ENCODE measurements at places on chromosomes 1 and 21. TPM values are rescaled to one million over a fixed set of nuclear protein-coding genes. Genes with fewer than 3 reads are reported as not detected.

LAX1 gene
- total RNA-seq: not detected

PRPF38B gene
- total RNA-seq: 31.9 TPM

SLC2A5 gene
- not detected for total RNA-seq

- DNase-seq: no peak
Measured at GRCh38 chr1:198780376-198780775, 141.5 kb downstream of the PTPRC start.

GRCh38 chr1:32618673-32619221 lies 31.6 kb downstream of the ZBTB8OS start:
- no peak for DNase-seq

DNA sequence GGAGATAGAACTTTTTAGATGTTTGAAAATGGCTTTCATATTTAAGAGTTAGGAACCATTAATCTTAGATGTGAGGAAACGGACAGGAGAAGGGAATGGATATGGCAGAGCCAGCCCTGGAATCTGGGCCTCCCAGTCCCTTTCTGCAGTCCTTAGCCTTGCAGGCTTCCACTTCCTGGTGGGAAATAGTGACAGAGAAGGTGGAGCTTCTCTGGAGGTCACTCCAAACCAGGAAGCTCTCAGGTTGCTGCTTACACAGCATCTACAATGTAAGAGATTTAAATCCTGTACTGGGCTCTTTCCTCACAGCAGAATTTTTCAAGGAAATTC lies 2.5 kb downstream of the S100A11 start:
- no peak for DNase-seq

GRCh38 chr1:175134500-175134899 lies 58.1 kb downstream of the KIAA0040 start:
- DNase-seq: no peak

DNA sequence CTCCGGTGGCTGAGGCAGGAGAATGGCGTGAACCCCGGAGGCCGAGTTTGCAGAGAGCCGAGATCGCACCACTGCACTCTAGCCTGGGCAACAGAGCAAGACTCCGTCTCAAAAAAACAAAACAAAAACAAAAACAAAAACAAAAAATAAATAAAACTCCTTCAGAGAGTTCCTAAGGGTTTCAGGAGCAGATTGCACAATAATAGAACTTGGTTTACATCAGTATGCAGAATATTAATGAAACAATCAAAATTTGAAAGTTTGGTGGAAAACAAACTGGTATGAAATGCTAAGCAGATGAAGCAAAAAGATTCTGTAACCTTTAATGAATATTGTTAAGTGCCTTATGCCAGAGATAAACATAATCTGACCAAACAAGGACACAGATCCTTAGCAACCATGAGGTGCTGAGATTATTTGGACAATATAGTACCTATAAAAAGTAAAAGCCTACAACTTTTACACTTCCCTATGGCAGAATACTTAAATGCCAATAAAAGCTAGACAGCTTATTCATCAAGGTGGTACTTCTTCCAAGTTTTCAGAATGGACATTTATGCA lies 41.2 kb downstream of the SLC25A24 start:
- DNase-seq: no peak

DNA sequence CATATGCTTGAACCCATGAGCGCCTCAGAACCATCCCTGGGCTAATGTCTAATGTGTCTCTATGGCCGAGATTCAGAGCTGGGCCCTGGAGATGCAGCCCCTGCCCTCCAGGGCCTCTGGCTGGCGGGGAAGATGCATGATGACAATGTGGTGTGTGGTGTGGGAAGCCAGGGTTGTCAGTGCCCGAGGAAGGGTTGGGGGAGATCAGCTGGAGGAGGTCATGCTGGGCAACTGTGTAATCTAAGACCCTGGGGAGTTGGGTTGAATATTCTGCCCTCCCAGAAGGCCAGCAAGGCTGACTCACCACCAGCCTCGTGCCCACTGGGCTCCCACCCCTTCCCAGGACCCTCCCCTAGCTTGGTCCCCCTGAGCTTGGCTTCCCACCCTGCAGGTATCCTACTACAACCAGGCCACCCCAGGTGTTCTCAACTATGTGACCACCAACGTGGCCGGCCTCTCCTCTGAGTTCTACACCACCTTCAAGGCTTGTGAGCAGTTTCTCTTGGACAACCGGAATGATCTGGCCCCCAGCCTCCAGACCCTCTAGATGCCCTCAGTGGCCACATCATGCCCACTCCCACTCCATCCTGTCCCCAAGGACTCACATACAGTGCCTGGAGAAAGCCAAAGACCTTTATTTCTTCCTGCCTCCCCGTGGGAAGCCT lies 14.6 kb downstream of the FAM151A start:
- no peak for DNase-seq

- no peak for DNase-seq
Measured at GRCh38 chr1:218846181-218846580, 327.5 kb upstream of the LYPLAL1 start.

DNA sequence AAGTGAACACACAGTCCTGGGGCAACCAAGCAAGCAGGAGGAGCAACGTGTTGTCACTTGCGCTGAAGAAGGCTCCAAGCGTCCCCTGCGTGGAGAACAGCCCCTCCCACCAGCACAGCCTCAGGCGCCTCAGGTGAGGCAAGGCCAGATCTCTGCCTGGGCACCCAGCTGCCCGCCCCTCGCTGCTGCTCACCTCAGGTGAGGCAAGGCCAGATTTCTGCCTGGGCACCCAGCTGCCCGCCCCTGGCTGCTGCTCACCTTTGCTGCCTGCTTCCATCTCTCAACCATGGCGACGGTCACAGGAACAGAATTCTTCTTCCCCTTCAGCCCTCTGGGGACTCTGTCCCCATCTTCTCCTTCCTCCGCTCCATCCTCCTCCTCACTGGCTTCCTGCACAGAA lies 2.4 kb downstream of the NOC2L start:
- DNase-seq: no peak

DNA sequence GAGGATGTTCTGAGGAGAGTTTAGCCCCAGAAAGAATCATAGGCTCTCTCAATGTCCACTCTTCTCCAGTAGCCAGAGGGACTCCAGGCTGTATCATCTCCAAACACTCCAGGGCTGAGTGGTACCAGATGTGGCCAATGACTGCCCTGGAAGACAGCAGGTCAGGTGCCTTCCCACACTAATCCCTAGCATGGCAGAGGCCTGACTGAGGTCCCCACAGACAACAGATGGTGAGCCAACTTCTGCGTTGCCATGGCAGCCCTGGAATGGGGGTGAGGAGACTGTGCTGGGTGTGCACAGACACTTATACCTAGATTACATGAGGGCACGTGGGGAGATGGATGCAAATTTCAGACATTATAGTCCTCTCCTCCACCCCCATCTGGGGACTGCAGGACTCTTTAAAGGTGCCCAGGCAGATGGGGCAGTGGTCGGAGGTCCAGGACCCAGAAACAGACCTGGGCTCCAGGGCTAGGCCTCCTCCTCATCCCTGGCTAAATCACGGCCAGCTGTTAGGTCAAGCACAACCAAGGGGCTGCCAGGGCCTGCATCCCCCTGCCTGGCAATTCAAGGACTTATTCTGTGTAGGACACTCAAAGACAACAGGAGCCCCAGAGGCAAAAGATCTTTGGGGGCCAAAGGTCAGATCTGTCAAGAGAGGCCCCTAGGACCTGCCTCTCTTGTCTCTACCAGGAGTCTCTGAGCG lies 42.9 kb downstream of the CAMK2N1 start:
- DNase-seq: no peak

- DNase-seq: no peak
Measured at GRCh38 chr1:244074559-244075171, 23.6 kb downstream of the ZBTB18 start.

Measured in H7 (cell line).